ENCODE measurements at places on chromosomes 6 and 20.

- DNase-seq = no peak
Observed at GRCh38 chr6:22421198-22421597, 124.4 kb upstream of the PRL start.

DNA sequence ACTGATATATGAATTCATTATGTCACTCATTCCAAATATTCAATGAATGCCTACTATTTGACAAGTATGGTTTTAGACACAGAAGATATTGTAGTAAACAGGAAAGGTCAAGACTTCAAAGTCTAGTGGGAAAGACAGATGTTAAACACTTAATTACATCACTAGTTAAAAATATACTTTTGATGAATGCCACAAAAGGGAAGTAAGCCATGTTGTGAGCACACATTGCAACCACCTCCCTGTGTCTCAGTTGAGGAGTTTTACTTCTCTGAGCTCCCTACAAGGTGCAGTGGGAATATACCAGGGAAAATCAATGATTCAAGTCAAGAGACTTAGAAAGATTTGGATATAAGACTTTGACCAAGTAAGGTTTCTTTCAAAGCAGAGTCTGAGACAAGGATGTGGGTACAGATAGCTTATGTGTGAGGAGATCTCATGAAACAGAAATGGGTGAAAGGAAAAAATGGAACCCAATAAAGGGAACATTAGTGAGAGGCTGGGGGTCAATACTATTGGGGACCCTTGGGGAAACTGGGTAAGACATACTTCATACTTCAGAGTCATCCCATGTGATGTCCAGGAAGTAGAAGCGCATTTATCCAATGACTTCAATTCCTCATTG, 503.7 kb downstream of the KIF16B start:
- DNase-seq = no peak

- DNase-seq = no peak
Observed at GRCh38 chr6:45633272-45633908, 255.7 kb upstream of the SUPT3H start.

DNA sequence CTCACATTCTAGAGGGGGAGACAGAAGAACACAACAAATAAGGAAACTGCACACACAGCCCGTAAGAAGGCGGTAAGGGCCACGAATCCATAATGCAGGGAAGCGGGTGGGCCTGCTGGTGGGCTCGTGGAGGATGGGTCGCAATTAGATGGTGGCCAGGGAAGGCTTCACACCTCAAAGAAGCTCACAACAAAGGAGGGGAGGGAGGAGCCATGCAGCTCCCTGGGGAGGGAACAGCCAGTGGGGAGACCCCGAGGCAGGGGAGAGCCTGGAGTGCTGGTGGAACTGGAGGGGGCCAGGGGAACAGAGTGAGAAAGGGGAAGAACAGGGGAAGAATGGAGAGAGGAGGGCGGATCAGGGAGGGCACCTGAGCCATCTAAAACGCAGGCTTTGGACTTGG, 13.4 kb downstream of the SRC start:
- DNase-seq = no peak

DNA sequence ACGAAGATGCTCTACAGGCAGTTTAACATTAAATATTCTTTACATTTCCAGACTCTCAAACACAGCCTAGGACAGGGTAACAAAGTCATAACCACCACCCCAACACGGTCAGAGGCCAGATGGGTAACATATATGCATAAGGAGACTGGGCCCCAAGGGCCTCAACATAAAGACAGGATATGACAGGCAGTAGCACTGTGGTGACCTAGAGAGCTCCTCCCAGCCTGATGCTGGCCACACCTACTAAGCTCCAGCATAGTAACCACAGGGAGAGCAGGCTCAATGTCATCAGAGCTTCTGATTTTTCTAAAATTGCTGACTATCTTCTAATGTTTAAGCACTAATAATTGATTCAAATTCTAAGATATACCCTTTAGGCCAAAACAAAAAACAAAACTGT, 21.7 kb downstream of the SMLR1 start:
- DNase-seq = no peak
